ENCODE measurements at places on chromosomes 6 and 20.

- DNase-seq: no peak
These were observed 566.1 kb downstream of the KIF16B start for GRCh38 chr20:16007164-16007563.

- no peak for DNase-seq
These were observed 179.9 kb downstream of the PREX1 start for GRCh38 chr20:48647858-48648257.

DNA sequence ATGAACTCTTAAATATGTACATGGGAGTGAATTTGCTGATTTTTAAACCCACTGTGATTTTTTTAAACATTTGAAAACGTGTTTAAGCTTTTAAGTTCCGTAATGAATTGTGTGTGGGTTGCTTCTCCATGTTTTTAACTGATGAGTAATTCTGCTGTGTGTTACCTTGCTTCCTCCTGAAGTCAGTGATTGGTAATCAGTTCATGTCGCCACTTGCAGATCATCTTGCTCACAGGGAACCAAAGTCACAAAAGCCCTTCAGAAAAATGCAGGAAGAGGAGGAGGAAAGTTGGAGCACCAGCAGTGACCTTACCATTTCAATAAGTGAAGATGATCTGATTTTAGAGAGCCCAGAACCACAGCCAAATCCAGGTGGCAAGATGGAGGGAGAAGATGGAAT is 36.7 kb downstream of the KIZ start:
- DNase-seq: no peak

- peak; percentile 81 for DNase-seq
These were observed 636 bp upstream of the EEF1A1 start for GRCh38 chr6:73521351-73521985.

DNA sequence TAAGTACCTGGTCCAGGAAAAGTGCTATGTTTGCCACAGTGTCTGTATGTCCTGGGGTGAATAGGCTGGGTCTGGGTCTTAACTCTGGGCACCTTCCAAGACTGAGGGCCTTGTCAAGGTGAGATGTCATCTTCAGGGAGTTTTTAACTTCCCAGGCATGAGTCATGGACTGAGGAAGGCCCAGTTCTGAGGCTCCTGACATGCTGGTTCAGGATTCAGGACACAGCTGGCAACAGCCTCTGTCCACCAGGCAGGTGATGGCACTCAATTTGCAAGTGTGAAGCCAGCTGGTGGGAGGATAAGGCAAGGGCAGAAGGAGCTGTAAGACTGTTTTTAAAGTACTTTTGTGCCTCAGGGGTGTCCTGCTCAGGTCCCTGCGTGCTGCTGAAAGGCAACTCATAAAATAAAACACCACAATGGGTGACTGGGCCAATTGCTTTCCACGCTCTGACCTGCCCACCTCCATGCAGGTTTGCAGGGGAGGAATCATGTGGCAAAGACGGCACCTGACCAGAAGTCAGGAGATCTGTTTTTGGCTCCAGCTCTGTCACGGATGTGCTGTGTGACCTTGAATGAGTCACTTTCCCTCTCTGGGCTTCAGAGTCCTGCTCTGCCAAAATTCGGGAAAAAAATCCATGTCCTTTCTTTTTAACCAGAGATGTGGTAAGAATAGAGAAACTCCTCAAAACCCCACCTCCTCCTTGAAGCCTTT is 4.9 kb upstream of the PACSIN1 start:
- DNase-seq: no peak

DNA sequence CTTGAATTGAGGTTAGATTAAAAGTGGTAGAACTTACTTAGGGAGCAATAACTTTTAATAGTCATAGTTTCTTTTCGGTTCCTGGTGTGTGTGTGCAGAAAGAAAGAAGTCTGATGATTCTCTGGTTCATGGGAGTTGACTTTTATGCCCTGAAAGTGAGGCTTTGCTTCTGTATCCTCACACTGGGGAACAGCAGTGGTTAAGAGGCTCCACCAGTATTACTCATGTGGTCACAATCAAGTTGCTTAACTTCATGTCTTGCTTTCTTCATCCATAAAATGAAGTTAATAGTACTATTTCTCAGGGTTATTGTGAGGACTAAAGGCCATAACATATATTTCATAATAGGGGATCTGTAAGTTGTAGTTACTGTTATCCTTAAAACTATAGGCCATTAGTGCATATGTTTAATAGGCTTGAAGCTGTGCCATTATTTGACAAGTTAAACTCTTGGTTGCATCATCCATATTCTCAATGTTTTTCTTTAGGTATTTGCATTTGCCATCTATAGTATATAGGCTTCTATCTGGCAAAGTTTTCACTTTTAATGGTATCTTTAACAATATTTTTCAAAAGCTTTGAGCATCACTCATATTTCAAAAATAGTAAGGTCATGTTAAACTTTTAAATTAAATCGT is 262.4 kb downstream of the PLCB1 start:
- DNase-seq: no peak

GRCh38 chr6:3557336-3557735 is 100.5 kb upstream of the SLC22A23 start:
- DNase-seq: no peak

DNA sequence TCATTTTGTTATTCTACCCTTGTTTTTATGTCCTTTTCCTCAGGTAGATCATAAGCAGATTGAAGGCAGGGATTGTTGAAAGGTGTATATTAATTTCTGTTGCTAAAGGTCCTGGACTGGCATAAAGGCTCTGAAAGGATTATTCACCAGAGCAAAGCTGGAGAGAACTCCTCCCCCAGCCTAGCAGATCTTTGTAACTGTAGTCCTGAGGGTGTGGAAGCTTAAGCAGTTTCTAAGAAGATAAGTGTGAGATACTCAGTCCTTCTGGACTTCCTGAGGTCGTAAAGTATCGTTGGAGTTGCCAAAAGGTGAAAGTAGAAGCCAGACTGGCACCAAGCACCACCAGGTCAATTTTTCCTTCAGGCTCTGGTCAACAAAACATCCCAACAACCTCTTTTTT is 24.2 kb downstream of the CGA start:
- DNase-seq: no peak

DNA sequence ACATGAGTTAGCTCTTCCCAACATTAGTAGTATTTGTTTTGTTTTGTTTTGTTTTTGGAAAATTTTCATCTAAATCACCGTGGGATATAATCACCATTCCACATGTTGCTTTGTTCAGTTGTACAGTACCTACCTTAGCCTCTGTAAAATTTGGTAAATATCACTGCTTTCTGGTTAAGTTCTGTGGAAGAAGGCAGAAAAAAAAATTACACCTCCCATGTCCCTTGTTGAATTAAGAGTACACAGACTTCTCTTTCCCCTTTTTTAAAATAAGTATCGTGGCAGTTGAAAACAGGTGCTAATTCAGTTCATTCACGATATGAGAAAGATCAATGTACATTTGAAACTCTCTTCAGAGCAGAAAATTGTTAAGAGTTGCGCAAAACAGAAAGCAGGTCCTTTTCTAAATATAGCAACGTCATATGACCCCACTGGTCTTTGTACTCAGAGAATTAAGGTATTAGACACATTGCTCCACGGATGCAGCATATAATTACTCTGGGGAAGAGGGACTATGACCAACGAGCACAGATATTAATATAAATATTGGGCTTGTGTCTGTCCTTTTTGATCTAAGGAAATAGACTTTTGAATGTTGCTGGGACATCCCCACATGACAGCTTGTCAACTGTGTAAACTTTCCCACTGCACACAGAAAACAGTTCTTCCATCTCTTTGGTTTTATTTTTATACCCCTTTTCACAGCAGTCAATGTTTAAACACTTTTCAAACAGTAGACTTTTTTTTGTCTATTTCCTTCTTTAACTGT is 58.6 kb upstream of the ZNF217 start:
- no peak for DNase-seq

DNA sequence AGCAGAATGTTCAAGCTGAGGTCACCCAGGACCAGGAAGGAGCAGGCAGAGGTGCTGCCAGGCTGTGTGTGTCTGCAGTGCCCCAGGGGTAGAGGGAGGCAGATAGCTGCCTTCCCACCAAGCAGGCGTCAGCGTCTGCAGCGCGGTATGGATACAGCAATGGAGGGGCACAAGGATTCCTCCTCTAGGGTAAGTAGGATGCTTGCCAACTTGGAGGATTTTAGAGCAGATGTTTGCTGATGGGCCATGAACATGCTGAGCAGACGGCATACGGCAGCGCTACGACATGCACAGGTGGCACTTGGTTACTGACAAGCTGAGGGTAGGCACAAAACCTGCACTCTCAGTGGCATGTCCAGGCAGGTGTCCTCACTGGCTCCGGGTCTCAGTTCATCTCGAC is 48.1 kb downstream of the PSMG4 start:
- DNase-seq: no peak

DNA sequence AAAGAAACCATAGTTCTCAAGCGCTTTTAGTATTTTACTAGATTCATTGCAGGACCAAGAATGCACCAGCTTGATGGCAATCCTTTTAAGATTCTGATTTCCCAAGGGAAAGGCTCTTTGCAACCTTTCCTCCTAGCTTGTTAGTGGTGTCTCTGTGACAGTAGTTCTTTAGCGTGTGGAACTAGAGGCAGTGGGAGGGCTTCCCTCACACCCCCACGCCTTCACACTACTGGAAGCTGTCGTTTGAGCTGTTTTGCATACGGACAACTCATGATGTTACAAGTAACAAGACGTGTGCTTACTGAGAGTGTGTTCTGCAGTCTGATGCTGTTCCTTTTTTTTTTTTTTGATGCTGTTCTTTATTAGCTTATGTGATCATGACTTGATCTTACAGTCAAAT is 34.1 kb downstream of the EYA4 start:
- no peak for DNase-seq

GRCh38 chr6:84867521-84867920 is 103.1 kb upstream of the TBX18 start:
- DNase-seq: no peak

DNA sequence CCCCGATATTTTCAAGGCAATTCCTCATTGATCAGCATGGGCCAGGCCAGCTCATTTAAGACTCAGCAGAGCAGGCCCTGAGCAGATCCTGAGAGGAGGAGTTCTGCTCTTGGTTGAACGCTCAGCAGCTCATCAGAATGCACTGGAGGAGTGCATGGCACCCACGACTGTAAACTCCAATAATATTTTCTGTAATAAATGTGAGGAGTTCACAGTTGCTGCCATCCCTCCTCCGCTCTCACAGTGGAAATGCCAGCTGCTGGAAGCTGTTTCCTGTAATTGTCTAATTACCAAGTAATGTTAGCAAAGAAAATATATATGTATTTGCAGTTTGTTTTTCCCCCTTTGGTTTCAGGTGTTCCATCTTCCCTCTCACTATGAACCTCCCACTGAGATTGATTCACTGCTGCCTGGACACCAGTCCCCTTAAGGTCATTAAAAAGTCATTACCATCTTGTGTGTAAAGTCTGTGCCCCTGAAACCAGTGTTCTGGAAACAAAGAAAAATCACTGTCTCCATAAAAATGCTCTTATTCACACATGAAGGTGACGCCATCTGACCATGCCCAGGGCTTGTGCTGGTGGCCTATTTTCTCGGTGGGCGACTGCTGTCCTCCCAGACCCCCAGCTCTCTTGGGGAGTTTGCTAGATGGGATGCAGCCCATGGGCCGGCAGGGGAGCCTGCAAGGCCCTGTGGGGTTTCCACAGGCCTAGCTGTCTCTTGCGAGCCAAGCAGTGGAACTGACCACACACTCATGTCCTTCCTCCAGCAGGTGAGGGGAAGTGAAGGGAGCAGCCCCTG is 374.2 kb downstream of the ZFAND3 start:
- DNase-seq: no peak

DNA sequence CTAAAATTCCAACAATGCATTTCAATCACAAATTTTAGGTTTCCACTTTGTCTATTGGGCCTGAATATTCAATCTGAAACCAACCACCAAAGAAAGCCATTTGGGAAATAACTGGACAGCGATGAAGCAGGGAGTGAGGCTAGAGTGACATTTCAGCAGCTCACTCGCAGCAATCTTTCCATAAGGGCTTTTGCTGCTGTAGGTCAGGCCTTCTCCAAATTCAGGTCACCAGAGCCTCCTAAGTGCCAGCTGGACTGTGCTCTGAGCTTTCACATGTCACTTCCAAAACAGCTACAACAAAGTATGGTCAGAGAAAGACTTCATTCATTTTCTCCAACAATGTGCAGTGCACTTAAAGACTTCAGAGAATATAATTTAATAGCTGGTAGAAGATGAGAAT is 194.8 kb downstream of the FRK start:
- no peak for DNase-seq

DNA sequence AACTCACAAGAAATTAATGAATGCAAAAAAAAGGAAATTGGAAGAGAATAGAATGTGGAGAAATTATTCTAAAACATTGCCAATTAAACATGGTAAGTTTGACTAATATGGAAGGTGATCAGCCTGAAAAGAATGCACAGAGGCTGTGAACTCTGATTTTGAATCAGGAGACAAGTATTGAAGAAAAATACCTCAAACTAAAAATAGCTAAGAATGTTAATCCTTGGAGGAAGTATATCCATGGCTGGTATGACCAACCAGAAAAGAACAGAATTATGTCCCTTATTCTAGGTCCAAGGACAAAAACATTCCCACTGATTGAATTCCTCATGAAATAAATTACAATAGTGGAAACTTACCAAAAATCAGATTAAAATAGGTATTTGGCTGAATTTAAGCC is 7.3 kb upstream of the RIMS1 start:
- DNase-seq: no peak

DNA sequence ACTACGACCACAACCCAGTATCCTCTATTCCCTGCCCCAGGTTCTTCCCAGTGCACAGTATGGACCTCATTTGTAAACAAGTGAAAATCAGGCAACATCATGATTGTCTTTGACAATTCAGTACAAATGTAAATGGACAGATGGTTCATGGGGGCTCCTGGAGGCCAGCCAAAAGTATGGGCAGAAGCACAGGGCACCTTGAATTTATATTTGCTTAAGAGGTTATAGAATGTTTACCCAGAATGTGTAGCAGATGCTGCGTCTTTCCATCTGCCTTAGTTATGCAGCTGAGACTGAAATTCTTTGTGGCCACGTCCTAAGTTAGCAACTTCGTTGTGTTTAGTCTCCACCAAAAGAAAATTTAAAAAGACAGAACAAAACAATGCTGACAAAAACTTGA is 559.6 kb upstream of the NRSN1 start:
- DNase-seq: no peak

- DNase-seq: no peak
These were observed 259.2 kb upstream of the MANEA start for GRCh38 chr6:95318137-95318536.

DNA sequence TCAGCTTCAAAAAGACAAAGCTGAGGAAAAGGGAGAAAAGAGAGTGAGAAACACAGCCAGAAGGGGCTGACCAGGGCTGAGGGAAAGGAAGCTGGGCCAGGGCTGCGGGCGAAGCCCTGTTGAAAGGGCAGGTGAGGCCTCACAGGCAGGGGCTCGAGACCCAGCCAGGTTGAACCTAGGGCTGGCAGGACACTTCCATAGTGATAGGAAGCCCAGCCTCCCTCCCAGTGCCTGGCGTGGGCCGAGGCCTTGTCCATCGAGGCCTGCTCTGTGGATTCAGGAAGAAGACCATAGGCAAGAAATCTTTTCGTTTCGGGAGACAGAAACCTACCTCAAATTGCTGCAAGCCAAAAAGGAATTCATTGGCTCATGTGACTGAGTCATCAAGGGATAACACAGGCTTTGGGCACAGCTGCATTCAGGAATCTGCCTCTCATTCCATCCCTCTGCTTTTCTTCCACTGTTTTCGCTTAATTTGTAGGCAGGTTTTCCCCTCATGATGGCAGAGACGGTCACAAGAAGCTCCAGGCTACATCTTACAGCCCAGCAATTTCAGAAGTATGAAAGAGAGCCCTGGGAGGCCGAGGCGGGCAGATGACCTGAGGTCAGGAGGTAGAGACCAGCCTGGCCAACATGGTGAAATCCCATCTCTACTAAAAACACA is 311.1 kb upstream of the SULF2 start:
- DNase-seq: no peak

Data from amygdala (tissue), 56 donors.